D341Med (cell line): ENCODE measurements at places on chromosomes 4 and X.

GRCh38 chr4:126604268-126604867, 1028.4 kb upstream of the INTU start:
- DNase-seq, result peak; percentile 55

DNA sequence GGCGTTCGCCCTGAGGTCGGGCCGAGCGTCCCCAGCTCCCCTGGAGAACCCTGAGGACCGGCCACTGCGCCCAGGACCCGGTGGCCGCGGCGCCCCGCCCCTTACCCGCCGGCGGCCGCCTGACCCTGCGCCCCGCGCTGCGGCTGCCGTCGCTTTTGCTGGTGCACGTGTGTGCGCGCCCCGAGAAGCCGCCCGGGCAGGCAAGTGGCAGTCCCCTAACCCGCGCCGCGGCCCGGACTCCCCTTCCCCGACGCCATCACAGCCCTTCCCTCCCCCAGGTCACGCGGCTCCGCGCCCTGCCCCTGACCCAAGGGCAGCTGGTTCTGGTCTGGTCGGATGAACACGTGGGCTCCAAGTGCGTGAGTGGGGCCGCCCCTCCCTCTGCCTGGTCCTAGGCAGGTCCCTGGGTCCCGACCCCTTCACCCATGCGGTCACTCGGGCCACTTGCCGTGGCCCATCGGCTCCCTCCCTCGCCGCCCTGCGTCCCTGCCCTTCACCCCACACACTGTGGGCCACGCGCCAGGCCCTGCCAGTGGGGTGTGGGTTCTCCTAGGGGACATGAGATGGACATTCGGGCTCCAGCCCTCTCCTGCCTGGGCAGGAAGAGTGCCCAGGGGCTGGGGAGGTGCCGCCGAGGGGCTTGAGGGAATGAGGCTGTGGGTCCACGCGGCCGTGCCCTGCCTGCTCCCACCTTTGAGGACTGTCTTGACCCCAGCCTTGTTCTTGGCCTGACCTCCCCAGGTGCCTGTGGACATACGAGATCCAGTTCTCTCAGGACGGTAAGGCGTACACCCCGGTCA, 8.0 kb upstream of the FGFRL1 start:
- no peak for DNase-seq

- no peak for DNase-seq
These were observed 102.0 kb upstream of the GATB start for GRCh38 chr4:151862766-151863165.

- no peak for DNase-seq
These were observed 56.0 kb upstream of the FBXW7 start for GRCh38 chr4:152591876-152592275.

GRCh38 chrX:45515262-45516215, 314.9 kb upstream of the DIPK2B start:
- DNase-seq, result peak; percentile 49

- DNase-seq, result no peak
These were observed 33.7 kb downstream of the FRMD7 start for GRCh38 chrX:132094164-132094563.

DNA sequence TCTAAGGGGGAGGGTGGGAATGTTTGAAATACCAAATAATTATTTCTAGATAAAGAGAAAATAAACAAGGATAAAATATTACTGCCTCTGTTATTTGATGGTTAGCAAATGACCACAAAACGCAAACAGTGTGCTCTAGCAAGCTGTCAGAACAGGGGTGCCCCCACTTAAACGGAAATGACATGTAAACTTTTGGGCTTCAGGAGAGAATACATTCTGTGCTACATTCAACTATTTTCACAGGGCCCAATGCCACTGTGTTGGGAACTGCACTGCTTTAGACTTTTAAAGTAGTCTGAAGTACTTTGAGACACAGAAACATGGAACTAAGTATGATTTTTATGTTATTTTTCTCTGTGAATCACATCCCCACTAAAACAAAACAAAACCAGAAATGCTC, 14.1 kb downstream of the CD40LG start:
- DNase-seq, result no peak

DNA sequence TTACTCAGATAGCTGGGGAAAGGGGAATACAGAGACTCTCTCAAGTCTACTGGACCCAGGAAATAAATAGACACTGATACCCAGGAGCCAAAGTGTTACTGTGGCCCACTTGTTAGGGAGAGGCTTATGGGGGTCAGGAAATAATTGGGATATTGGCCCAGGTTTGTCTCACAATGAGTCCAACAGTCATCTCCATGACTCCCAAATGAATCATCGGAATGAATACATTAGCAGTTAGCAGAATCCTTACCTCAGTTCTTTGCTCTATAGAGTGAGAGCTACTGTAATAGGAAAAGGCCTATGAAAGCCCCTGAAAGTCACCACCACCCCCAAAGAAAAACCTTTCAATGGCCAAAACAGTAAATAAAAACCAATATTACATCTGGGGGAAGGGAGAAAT, 42.4 kb upstream of the ARHGEF6 start:
- DNase-seq, result no peak

- no peak for DNase-seq
These were observed 278.0 kb downstream of the PDGFC start for GRCh38 chr4:156693557-156693956.

- DNase-seq, result no peak
These were observed 82.3 kb downstream of the PRSS12 start for GRCh38 chr4:118270492-118270891.

GRCh38 chr4:20478412-20478811, 221.8 kb upstream of the PACRGL start:
- DNase-seq, result no peak

DNA sequence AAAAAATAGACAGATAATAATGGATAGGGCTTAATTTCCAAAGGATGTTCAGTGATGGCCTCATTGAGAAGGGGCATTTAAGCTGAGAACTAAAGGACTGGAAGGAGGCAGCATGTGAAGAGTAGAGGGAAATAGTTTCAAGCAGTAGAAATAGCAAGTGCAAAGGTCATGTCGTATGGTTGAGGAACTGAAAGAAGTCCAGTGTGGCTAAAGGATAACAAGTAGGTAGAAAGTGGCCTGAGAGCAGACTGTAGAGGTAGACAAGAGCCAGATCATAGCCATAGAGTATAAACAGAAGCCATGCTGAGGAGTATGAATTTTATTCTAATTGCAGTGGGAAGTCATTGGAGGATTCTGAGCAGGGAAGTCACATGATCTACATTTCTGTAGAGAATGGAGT, 72.3 kb downstream of the GRIA3 start:
- DNase-seq, result no peak

GRCh38 chr4:85703096-85703495, 228.1 kb downstream of the ARHGAP24 start:
- no peak for DNase-seq

GRCh38 chr4:17545374-17546140, 30.6 kb downstream of the CLRN2 start:
- DNase-seq, result no peak

GRCh38 chrX:78199851-78200250, 60.4 kb upstream of the TAF9B start:
- peak; percentile 6 for DNase-seq

GRCh38 chr4:81272671-81273070, 57.6 kb upstream of the PRKG2 start:
- DNase-seq, result no peak

- DNase-seq, result no peak
These were observed 22.3 kb upstream of the TMEM165 start for GRCh38 chr4:55373461-55373860.

- DNase-seq, result no peak
These were observed 40.0 kb downstream of the ZFYVE28 start for GRCh38 chr4:2378401-2378800.

GRCh38 chrX:137430301-137430700, 135.6 kb upstream of the ZIC3 start:
- DNase-seq, result no peak

GRCh38 chr4:77431546-77431945, 174.1 kb upstream of the CXCL13 start:
- no peak for DNase-seq

GRCh38 chr4:55673424-55673823, 37.3 kb upstream of the NMU start:
- no peak for DNase-seq

GRCh38 chrX:8684201-8684965, 47.6 kb downstream of the ANOS1 start:
- peak; percentile 12 for DNase-seq

DNA sequence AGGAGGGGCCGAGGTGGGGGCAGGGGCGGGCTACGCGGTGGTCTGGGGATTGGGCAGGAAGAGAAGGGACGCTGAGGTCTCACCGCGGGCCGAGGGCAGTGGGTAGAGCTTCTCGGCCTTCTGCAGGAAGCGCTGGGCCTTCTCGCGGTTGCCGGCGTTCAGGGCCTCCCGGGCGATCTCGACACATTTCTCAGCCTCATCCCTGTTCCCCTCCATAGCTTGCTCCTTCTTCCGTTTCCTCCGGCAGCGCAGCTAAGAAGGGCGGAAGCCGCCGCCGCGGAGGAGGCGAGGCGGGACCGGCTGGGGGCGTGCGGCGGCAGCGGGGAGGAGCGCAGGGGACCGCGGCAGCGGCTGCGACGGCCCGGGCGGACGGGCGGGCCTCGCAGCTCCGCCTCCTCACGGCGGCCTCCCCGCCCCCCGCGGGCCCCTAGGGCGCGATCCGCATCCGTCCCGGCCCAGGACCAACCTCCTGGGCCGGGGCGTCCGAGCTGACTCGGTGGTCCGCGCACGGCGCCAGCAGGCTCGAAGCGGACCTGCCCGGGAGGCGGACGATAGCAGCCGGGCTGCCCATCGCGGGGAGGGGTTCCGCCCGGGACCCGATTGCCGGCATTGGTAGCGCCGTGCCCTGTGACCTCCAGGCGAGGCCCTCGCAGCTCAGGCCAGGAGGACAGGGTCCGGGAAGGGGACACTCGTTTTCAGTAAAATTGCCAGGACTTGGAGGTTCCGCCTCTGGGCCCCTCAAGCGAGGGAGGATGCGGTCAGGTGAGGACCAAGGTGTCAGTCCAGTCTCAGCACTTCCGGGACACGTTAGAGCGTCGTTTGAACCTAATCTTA, at the start of gene DNAJB14:
DNAJB14 (minus strand) TSS at position 263 of the 834 bp plus-strand sequence; CDS start at position 216, 47 bp downstream.
- DNase-seq, result peak; percentile 85

GRCh38 chr4:88659890-88660208, 37.8 kb downstream of the NAP1L5 start:
- DNase-seq, result no peak

DNA sequence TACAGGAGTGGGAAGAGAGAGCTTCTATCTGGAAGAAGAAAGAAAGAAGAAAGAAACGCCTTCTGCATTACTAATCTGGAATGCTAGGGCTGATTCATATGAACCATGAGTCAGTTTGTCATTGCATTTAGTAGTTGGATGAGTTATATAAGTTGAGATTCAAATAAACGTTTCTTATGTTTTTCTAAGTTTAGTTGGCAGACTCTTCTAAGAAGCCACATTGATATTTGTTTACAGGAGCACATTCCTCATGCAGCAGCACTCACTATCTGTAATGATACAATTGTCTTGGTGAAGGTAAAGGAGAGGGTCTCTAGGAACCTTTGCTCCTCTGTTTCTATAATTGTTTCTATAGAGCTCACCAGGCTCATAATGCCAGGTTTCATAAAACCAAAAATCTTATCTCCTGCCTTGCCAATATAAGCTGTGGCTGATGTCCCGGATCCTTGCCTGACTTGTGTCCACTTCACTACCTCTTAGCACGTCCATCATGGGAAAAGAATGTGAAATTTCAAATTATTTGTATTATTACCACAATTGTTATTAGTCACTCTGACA, 39.5 kb downstream of the HOPX start:
- no peak for DNase-seq

DNA sequence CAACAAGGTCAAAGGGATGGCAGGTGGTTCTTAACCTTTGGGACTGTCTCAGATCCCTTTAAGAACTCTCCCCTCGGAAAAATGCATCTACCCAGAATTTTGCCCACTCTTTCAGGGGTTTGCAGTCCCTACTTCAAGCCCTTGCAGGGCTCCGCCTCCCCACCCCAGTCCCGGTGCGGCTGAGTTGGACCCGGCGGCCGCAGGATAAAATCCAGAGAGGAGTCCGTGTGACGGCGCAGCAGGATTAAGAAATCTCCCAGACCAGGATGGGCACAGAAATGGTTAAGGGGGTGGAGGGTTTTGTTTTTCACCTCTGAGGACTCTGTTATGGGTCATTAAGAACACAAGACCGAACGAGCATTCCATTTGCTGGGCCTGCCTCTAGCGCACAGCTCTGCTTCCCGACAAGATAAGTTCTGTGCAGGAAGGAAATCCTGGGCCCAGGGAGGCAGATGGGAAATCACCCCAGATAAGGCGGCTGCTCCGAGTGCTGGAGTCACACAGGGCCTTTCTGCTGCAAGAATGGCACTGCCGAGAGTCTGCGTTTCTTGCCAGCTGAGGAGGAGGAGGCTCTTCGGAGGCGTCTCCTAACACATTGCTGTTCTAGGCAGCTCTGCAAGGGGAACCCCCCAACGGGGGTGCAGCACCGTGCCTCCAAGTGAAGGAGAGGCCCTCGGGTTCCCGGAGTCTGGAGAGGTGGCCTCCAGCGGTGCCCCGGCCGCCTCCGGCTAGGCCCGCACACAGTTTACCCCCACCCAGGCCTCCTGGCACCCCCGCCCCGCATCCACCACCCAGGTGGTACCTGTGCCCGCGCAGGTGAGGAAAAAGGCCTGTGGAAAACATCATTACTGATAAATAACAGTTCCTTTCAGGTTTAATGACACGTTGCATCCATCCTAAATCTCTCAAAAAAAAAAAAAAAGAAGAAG, 277.6 kb downstream of the BCOR start:
- DNase-seq, result no peak

DNA sequence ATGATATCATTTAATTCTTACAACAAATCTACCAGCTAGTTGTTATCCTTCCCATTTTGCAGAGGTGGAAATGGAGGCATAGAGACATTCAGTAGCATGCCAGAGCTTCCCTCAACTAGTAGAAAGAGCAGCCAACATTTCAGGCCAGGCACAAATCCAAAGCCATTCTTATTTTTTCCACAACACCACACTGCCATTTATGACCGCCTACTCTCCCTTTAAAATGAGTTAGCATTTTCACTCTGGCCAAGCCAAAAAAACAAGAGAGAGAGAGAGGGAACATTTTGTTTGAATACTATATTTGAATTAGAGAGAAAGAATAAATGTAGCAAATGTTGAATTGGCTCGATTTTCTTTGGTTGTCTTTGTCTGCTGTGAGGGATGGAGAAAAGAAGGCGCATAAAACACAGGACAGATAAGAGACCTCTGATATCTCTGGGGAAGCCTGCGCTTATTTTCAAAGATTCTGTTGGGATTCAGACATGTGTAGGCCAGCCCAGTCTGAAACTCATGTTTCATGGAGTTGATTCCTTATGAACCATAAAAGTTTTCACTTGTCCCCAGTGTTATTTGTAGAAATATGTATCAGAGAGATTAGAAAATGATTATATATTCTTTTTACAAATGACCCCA, 265.7 kb downstream of the RAB28 start:
- no peak for DNase-seq

DNA sequence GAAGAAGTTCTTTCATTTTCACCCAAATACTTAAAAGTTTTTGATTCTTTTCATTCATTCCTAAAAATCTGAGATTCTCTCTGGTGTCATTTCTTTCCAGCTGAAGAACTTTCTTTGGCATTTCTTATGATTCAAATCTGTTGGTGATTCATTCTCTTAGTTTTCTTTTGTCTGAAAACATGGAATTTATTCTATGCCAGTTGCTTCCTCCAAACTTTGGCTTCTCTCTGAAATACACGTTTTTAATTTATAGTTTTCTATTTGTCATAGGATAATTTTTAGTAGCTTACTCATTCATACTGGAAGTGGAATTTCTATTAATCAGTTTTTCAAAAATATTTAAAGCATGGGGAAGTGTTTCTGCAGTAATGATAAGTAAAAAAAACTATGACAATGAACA, 1012.0 kb downstream of the RPA4 start:
- DNase-seq, result no peak

GRCh38 chr4:20445933-20446723, 194.4 kb downstream of the SLIT2 start:
- no peak for DNase-seq

- DNase-seq, result no peak
These were observed 181.7 kb downstream of the ADGRA3 start for GRCh38 chr4:22334155-22334554.
